Activated CD8-positive, alpha-beta memory T cell treated with anti-CD3 and anti-CD28 coated beads for 4 hours (primary cell): ENCODE measurements at places on chromosomes 7 and 10.
A peak's percentile ranks its signal among the peaks of the same experiment; 100 is the strongest.

DNA sequence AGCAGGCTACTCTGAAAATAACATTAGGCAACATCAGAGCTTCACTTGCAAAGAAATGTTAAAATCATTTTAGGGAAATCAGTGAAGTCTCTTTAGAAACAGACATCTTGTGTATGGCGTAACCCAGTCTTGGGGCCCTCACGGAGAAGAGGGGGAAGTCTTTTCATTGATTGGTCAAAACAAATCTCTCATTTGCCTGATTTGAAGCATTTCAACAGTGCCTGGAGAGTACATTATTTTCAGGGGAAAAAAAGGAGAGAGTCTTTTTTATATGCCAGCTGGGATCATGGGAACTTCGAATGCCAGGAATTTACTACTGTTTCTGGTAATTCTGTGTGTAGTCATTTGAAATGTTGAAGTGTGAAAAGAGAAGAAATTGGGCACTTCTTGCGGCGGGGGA is 471.4 kb downstream of the PLXDC2 start:
- no peak for DNase-seq

DNA sequence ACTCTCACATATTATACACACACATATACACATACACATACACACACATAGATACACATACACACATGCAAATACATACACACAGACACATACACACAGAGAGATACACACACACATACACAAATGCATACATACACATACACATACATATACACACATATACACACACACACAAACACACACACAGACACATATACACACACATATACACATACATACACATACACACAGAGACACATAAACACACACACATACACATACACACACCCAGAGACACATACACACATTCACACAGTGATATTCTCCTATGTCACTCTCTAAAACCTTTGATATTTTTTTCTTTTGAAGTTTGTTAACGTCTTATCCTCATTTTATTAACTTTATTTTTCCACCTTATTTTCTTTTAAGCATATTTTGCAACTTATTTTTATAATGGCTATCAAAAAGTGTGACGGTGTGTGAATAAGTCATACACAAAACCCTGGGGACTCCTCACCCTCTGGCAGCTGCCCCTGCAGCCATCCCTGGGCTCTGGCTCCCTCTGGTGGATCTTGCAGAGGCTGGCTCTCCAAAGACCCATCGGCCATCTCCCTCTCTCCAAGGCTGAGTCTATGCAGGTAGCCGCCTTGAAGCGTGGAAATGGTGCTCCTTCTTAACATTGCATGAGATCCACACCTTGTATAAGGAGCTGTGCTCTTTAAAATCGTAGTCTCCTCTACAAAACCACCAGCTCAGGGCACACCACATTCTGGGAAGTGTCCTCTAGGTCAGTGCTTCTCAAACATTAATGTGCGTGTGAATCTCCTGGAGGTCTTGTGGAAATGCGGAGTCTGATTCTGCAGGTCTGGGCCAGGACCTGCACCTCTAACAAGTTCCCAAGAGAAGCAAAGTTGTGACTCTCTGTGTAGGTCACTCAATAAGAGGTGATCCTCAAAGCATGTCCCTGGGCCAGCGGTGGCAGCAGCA is 4.1 kb upstream of the C10orf120 start:
- DNase-seq = peak; percentile 6

GRCh38 chr10:124127965-124128810 is 34.8 kb upstream of the CHST15 start:
- no peak for DNase-seq

GRCh38 chr7:142813226-142813625 is 41.6 kb upstream of the EPHB6 start:
- no peak for DNase-seq

DNA sequence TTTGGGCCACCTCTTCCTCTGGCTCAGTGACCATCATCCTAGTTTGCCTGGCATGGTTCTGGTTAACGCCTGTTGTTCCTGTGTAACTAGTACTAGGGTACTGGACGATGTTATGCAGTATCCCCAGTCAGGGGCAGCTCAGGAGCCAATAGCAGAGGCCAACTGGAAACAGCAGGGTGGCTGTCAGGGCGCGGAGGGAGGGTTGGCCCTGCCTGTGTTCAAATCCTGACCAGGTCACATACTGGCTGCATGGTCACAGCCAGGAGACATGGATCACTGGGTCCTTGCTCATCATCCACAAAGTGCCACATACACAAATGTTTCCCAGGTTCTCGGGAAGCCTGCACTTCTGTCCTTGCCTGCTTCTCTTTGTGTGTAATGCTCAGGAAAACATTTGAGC is 12.3 kb upstream of the RBP3 start:
- DNase-seq = no peak

- DNase-seq = no peak
Observed at GRCh38 chr7:116216956-116217571, 6.7 kb downstream of the TES start.
